ENCODE measurements at places on chromosomes 2 and 18.

- DNase-seq = peak; percentile 49
Observed at GRCh38 chr2:97806738-97807618, 93.6 kb downstream of the ZAP70 start.

GRCh38 chr18:63229971-63230370 lies 89.6 kb downstream of the BCL2 start:
- no peak for DNase-seq

DNA sequence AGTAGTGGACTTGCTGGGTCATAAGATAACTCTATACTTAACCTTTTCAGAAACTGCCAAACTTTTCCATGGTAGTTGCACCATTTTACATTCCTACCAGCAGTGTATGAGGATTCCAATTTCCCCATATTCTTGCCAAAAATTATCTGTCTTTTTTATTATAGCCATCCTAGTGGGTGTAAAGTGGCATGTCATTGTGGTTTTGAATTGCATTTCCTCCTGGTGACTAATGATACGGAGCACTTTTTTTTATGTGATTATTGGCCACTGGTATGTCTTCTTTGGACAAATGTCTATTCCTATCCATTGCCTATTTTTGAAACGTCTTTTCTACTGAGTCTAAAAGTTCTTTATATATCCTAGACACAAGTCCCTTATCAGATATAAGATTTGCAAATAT lies 44.3 kb downstream of the CACNB4 start:
- no peak for DNase-seq

DNA sequence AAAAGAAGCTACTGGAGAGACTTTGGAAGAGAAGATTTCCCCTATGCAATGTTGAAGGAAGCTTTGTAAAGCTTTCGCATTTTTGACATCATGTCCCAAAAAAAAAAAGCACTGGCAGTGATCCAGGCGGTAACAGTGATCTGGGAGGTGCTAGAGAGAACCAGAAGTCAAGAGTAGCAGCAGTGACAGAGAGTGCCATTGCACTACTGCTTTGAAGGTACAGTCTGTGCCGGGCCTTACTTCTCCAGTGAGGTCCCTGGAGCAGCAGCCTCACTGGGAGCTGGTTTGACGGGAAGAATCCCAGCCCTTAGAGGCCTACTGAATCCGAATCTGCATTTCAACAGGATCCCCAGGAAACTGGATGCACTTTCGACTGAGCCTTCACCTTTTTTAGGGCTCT lies 50.9 kb upstream of the ATL2 start:
- DNase-seq = no peak

GRCh38 chr18:38751898-38752297 lies 1186.3 kb upstream of the CELF4 start:
- DNase-seq = no peak
